Epithelial cell of proximal tubule (primary cell): ENCODE measurements at places on chromosomes 2 and 18. TPM values are rescaled to one million over a fixed set of nuclear protein-coding genes. Genes with fewer than 3 reads are reported as not detected.
A peak's percentile ranks its signal among the peaks of the same experiment; 100 is the strongest.

DNA sequence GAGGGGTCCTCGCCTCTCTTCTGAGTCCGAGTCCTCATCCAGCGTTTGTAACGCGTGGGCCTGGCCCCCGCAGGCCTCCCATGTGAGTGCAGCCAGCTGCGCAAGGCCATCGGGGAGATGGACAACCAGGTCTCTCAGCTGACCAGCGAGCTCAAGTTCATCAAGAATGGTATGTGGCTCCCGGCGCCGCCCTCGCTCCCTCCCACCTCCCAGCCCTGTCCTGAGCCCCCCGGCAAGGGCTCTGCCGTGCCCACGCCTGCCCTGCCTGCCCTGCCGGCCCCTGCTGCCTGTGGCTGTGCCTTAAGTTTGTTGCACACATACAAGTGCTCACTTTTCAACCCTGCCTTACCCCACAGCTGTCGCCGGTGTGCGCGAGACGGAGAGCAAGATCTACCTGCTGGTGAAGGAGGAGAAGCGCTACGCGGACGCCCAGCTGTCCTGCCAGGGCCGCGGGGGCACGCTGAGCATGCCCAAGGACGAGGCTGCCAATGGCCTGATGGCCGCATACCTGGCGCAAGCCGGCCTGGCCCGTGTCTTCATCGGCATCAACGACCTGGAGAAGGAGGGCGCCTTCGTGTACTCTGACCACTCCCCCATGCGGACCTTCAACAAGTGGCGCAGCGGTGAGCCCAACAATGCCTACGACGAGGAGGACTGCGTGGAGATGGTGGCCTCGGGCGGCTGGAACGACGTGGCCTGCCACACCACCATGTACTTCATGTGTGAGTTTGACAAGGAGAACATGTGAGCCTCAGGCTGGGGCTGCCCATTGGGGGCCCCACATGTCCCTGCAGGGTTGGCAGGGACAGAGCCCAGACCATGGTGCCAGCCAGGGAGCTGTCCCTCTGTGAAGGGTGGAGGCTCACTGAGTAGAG lies 14.4 kb upstream of the ALLC start:
- no peak for DNase-seq

- no peak for DNase-seq
Observed at GRCh38 chr18:13260197-13260934, 41.8 kb downstream of the LDLRAD4 start.

DNA sequence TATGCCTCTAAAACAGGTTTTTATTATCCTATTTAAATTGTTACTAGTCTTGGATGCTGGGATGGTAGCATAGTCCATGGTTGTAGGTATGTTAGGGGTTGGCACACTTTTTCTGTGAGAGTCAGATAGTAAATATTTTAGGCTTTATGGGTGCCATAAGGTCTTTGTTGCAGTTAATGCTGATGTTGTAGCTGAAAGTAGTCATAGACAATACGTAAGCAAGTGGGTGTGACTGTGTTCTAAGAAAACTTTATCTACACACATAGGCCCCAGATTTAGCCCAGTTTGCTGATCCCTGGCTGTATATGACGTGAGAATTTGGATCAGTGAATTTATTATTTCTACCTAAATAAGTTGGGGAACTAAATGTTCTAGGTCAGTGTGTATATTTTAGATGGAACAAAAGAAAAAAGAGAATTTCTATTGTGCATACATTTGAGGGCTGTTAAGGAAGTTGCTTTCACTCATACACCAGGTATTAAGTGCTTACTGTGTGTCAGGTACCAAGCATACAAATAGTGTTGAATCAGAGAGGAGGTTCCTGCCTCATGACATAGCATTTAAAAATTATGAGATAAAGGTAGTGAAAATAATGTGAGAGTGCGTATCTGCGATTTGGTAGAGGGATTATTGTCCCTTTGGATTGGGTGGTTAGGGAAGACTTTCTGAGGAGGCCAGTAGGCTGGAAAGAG lies 39.4 kb downstream of the AGFG1 start:
- no peak for DNase-seq

GRCh38 chr2:44358503-44358902 lies 2.8 kb downstream of the PREPL start:
- DNase-seq = no peak

- DNase-seq = no peak
Observed at GRCh38 chr2:11798701-11799435, 52.4 kb downstream of the LPIN1 start.

GRCh38 chr2:161138429-161138828 lies 21.8 kb upstream of the TANK start:
- no peak for DNase-seq

- no peak for DNase-seq
Observed at GRCh38 chr2:98479371-98479770, 34.7 kb downstream of the INPP4A start.

DNA sequence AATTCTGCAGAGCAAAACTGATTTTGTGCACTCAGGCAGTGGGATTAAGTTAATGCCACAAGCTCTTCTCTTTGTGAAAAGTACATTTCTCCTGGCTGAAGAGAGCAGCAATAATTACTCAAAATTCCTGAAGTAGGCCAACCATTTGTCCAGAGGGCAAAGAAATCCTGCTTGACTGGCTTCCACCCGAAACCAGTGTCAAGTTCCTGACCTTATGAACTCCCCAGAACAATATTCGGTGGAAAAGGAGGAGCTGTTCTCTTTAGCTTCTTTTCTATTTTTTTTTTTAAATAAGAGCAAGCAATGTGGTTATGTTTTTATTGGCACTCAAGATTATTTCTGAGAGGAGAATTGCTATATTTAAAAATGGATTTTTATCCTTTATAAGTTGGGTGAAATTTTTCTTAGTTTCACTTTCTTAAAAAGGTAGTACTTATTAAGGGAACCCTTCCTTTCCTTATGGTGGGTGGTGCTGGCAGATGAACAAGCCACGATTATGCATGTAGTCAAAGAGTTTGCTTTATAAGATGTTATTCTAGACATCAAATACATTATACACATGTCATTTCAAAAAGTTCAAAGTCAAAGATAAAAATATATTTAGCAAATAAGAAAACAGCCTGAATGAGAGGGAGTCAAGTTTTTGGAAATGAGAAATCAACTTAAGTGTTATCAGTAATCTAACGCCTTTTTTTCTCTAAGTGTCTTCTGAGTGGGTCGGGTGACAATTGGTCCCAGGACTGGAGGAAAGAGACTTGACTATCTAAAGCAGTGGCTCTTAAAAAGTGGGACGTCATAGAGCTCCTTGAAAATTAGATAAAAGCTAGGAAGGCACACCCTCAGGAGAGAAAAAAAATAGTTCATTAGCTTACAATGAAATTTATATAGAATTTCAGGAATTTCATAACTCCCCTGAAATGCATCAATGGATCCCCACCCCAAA lies 194.5 kb downstream of the IKZF2 start:
- no peak for DNase-seq

- peak; percentile 10 for DNase-seq
Observed at GRCh38 chr2:220394433-220394832, 767.0 kb downstream of the SLC4A3 start.

DNA sequence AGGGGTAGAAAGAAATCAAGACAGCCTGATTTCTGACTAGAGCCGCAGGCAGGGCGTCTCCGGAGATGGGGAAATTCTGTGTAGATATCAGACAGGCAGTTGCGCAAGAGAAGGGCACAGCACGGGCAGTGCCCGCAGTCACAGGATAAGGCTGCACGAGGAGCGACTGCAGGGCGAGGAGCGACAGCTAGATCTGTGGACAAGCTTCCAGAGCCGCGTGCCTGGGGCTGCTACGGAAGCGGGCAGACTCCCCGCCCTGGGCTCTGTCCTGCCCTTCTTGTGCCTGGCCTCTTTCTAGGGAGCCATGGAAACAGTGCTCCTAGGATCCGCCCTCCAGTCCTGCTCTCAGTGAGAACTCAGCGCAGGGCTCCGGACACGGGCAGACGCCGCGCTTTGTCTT lies 12.6 kb downstream of the MC5R start:
- no peak for DNase-seq

DNA sequence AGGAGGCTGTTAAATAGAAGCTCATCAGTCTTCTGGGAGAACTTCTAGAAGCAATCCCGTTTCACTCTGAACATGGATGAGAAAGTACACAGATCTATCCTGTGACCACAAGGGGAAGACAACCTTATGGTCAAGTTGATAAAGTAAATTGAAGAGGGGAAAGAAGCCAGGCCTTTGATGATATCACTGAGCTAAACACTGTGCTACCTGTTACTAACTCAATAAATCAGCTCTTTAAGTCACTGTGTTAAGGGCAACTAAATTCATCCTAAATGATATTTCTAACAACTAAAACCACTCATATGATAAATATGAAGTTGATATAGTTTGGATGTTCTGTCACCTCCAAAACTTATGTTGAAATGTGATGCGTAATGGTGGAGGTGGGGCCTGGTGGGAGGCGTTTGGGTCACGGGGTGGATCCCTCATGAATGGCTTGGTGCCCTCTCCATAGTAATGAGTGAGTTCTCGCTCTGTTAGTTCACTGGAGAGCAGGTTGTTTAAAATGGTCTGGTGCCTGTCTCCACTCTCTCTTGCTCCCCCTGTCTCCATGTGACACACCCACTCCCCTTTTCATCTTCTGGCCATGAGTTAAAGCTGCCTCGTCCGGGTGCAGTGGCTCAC lies 23.6 kb downstream of the OLA1 start:
- DNase-seq = no peak

GRCh38 chr2:233338812-233339368 lies 15.4 kb upstream of the DGKD start:
- DNase-seq = no peak

DNA sequence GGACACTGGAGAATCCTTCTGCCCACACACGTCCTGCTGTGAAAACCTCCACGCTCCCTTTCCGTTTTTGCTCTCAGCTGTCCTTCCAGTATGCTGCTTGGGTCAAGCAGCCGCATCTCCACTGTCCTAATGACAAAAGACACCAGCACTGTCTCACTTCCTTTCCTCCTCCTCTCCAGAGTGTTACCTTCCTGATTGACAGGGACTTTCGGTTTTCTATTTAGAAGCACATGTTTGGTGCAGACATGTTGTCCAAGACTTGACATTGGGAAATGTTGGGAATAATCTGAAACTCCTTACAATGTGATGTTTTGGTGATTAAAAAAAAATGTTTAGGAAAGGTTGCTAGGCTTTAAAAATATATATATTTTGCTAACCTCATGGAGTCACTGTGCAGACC lies 226.6 kb downstream of the FAM210A start:
- DNase-seq = no peak

DNA sequence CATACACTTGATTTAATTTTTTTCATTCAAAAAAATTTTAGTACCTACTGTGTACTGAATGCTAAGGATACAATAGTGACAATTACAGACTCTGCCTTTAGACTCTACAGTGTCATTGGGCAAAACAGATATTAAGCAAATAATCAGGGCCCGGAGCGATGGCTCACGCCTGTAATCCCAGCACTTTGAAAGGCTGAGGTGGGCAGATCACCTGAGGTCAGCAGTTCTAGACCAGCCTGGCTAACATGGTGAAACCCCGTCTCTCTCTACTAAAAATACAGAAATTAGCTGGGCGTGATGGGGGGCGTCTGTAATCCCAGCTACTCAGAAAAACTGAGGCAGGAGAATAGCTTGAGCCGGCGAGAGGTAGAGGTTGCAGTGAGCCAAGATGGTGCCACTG lies 1.4 kb downstream of the UBXN2A start:
- DNase-seq = no peak

GRCh38 chr2:147715807-147716206 lies 129.0 kb upstream of the ACVR2A start:
- no peak for DNase-seq

DNA sequence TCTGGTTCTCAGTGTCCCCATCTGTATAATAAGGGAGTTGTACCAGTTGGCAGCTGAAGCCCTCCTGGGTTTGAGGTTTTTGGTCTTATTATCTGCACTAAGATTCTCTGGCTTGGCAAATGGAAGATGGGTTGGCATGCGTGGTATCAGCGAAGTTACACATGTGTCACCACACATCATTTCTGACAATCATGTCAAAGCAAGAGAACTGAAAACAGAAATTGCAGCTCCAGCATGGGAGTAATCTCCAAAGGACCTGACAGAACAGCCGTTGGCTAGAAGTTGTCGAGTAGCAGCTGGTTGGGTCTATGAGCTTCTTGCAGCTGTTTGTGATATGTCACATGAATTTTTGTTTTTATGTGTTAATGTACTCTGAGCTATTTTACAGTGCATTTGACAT lies 317.4 kb downstream of the SLC4A3 start:
- no peak for DNase-seq

SERPINB3 gene
- 0.12 TPM in 1 of 2 replicates, not detected in the other for total RNA-seq

LPIN1 gene
- total RNA-seq = 27.9 and 33.8 TPM in 2 replicates

RAB12 gene
- 42.1 and 44.3 TPM in 2 replicates for total RNA-seq

MARCO gene
- not detected in 2 replicates for total RNA-seq

UGT1A8 gene
- not detected in 2 replicates for total RNA-seq
